A673 (cell line): ENCODE measurements at places on chromosomes 4 and X. TPM values are rescaled to one million over a fixed set of nuclear protein-coding genes. Genes with fewer than 3 reads are reported as not detected.

LANCL3 gene
- total RNA-seq: 2.4 and 2.5 TPM in 2 replicates

NMU gene
- total RNA-seq: 0.44 TPM in 1 of 2 replicates, not detected in the other

GYPB gene
- not detected in 2 replicates for total RNA-seq

NEUROG2 gene
- not detected in 2 replicates for total RNA-seq

FAM47E gene
- 0.21 TPM in 1 of 2 replicates, not detected in the other for total RNA-seq

ZNF157 gene
- not detected in 2 replicates for total RNA-seq

DNA sequence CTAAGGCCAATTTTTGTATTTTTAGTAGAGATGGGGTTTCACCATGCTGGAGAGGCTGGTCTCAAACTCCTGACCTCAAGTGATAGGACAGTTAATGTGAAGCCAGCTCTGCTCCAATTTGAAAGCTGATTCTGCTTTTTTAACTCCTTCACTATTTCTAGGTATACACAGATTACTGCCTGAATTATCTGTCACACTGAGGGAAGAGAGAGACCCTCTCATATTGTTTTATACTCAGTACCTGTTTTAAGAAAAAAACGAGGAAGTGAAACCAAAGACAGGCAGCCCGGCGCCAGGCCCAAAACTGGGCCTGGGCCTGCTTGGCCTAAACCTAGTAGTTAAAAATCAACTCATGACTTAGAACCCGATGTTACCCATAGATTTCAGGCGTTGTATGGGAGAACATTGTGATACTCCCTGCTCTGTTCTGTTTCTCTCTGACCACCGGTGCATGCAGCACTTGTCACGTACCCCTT lies 1601.5 kb upstream of the PCDH10 start:
- DNase-seq: no peak

GRCh38 chr4:140800666-140801065 lies 44.5 kb upstream of the TBC1D9 start:
- DNase-seq: no peak

DNA sequence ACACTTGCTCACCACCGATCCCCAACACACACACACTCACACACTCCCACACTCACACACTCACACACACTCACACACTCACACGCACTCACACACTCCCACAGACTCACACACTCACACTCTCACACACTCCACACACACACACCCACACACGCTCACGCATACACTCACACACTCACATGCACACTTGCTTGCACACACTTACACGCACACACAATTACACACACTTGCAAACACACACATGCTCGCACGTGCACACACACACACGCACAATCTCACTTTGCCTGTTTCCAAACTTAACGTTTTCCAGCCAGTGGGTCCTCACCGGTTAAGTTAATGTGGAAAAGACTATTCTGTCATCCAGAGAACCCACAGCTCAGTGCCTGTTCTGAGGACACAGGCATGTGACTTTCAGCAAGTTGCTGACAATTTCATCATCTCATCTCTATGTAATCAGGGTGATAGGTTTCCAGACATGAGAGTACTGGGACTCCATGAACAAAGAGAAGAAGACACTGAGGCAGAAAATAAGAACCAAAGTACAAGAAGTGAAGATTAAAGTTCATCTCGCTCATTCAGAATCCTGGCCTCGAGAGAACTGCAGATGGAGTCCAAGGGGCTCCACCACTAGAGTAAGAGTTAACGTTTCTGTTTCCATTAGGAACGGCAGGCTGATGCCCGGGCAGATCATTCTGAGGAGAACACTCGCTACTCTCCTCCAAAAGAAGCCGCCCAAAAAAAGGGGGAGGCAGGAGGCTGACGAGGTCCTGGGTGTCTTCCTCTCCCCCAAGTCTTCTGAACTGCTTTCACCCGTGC lies 153.2 kb upstream of the FRG1 start:
- peak; percentile 5 for DNase-seq

GRCh38 chr4:98289375-98289774 lies 28.2 kb downstream of the RAP1GDS1 start:
- DNase-seq: no peak

DNA sequence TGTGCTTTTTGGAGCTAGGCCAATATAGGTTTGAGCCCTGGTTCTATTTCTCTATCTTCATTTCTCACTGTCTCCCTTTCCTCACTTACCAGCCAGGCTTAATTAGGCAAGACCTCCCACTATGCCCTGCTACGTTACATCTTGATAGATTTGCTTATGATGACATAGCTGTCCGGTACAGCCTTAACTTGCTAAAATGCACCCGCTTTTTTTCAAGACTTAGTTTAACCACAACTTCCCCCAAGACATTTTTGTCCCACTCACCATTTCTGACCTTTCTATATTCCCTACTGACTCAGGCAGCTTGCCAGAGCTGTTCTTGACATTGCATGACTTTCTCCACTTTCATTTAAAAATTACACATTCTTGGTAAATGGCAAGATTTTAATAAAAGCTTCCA lies 152.6 kb downstream of the MID1 start:
- DNase-seq: no peak

DNA sequence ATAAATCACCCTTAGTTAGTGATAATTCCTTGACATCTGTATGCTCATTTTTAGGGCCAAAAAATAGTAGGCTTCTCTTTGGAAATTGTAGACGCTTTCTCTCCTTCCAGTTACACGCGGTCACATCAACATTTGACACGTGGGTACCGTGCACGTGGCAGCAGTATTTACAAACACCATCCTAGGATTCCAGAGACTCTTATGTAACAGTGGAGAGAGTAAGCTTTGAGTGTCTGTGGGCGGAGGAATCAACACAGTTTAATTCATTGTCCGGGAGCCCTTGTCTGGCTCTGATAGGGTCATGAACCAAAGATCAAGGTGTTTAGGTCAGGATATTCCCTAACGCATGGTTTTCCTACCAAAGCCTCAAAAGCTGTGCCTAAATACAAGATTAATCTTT lies 12.2 kb downstream of the TET2 start:
- no peak for DNase-seq

- DNase-seq: no peak
These were observed 98.7 kb downstream of the MAB21L2 start for GRCh38 chr4:150680651-150681050.

- no peak for DNase-seq
These were observed 931.7 kb upstream of the HS3ST1 start for GRCh38 chr4:12360391-12360790.

DNA sequence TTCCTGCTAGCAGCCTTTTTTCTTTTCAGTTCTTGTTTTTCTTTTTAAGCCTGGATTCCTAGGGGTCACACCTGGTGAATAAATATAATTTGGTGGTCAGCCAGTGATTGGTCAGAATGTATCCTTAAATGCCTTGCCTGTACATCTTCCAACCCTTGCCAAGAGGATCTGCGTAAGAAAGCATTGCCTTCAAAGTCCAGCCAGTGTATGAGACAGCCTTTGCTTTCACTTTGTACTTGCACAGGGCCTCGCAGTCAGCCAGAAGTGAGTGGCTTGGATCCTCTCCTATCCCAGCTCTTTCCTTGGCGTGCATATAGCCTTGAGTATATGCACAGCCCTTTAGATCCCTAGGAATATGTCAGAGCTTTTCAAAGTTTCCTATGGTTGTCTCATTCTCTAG lies 22.2 kb downstream of the KANTR start:
- DNase-seq: no peak

GRCh38 chrX:786441-786881 lies 155.9 kb downstream of the SHOX start:
- DNase-seq: no peak

GRCh38 chrX:68284281-68284904 lies 148.9 kb downstream of the OPHN1 start:
- DNase-seq: no peak

DNA sequence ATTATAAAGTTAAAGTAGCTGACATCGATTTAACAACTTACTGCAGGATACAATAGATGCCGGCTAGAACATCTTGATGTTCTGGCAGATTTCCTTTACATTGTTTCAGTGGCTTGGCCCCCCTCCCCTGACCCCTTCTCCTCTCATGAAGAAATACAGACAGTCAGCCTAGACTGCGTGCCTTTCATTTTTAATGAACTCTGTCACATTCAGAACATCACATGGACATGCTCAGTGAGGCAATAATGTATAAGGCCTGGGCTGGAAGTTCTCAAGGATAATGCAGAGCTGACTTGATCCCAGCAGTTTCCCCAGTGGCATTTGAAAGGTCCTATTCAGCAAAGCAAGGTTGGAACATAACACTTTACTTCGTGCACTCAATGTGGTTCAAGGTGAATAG lies 239.2 kb downstream of the ANK2 start:
- DNase-seq: no peak

GRCh38 chr4:118759481-118759880 lies 74.3 kb downstream of the METTL14 start:
- no peak for DNase-seq

- DNase-seq: no peak
These were observed 112.6 kb downstream of the TMA16 start for GRCh38 chr4:163606896-163607691.

- DNase-seq: no peak
These were observed 14.0 kb downstream of the SOD3 start for GRCh38 chr4:24809376-24809775.

- DNase-seq: no peak
These were observed 190.3 kb upstream of the SPOCK3 start for GRCh38 chr4:167424341-167425256.

DNA sequence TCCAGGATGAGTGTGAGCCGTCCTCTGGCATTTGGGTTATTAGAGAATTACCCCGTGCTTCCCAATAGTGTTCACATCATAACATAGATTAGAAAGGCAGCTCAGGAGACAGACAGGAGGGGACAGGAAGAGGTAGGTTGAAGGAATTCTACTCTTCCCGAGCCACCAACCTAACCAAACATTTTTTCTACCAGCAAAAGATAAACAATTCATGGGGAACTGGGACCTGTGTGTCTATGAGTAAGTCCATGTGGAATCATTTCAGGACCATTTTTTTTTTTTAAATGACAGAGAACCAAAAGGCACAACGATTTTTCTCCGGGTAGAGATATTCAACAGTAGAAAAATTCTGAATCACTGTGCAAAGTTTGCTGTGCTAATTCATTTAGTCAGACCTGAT lies 174.2 kb upstream of the ETNPPL start:
- no peak for DNase-seq

DNA sequence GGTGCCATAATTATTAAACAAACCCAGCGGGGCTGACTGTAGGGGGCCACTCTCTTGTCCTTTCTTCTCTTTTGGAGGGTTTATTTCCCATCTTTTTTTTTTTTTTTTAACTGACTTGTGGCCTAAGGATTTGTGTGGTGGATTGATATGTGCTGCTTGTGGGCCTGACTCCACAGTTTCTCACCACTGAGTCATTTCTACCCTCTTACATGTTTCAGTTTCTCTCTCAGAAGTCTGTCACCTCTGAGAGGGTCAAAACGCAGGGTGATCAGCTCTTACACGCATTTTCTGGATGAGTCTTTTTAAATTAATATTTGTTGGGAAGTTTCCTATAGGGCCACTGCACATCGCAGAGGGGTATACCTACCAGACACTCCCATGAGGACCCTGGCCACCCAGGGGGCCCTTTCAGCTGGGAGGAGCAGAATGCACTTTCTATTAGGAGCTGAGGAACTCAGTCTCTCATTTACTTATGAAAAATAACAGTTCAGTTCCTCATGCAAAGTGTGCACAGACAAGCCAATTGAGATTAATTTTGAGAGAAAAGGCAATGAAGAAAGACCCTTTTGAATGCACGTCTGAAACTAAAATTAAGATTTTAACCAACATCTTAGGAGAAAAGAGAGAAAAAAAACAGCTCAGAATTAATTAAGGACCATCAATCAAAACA lies 407.9 kb downstream of the TECRL start:
- DNase-seq: no peak

DNA sequence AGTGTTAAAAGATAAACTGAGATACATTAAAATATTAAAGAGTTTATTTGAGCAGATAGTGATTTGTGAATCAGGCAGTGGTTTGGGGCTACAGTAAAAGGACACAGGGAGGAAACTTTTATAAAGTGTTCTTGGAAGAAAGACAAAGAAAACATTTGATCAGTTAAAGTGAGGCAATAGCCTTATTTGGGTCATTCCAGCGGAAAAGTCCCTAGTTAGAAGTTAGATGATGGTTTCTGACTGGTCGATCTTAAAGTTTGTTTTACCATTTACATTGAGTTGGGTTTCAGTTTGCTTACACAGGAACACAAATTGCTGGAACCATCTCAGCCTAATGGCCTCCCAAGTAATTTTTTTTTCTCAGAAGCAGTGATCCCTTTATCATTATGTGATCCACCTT lies 69.7 kb downstream of the PPP1R2C start:
- no peak for DNase-seq

- peak; percentile 15 for DNase-seq
These were observed 584.0 kb upstream of the TENM3 start for GRCh38 chr4:181659202-181659601.

- DNase-seq: no peak
These were observed 43.1 kb upstream of the LSM6 start for GRCh38 chr4:146132445-146132844.
